LoVo (cell line): ENCODE measurements at places on chromosomes 7 and 10.
A peak's percentile ranks its signal among the peaks of the same experiment; 100 is the strongest.

- no peak for DNase-seq
Observed at GRCh38 chr7:87599336-87599735, 1.3 kb downstream of the ABCB1 start.

- no peak for DNase-seq
Observed at GRCh38 chr10:31070025-31070424, 38.4 kb upstream of the ZNF438 start.

- no peak for DNase-seq
Observed at GRCh38 chr10:44192435-44192834, 192.5 kb downstream of the CXCL12 start.

DNA sequence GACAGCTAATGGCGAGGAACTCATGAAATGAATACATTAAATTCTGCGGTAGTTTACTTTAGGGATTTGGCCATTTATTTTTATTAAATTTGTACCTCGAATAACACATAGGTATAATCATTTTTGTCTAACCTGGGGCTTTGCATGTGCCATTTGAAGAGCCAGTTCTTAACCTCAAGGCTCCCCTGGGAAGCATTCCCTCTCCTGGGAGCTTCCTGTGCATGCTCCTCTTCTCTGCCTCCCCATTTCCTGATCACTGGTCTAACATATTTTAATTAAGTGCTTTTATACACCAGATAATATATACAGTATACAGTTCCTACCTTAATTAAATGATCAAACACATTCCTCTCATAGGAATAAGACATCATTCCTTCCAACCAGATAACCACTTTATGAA lies 183.9 kb upstream of the FZD1 start:
- DNase-seq: no peak

- DNase-seq: peak; percentile 69
Observed at GRCh38 chr7:92448205-92448747, 994 bp downstream of the GATAD1 start.

GRCh38 chr10:93344691-93345090 lies 137.4 kb downstream of the MYOF start:
- no peak for DNase-seq

DNA sequence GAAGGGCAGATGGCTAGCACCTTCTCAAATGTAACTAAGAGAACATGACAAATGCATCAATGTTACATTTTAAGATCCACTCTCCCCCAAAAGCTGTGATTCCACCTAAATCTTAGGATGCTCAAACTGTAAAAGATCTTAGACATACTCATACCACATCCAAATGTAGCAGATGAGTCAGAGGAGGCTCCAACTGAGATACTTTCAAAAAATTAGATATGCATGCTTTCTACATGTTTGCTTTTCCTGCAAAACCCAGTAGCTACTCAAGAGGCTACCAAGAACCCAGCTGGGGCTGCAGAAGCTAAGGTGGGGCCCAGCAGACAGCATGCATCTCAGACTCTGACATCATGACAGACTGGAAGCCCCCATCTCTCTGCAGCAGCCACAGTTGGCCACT lies 31.4 kb upstream of the FRMD4A start:
- no peak for DNase-seq

- no peak for DNase-seq
Observed at GRCh38 chr7:51278797-51279196, 37.8 kb downstream of the COBL start.

- DNase-seq: no peak
Observed at GRCh38 chr10:12941966-12942365, 59.5 kb downstream of the CCDC3 start.

DNA sequence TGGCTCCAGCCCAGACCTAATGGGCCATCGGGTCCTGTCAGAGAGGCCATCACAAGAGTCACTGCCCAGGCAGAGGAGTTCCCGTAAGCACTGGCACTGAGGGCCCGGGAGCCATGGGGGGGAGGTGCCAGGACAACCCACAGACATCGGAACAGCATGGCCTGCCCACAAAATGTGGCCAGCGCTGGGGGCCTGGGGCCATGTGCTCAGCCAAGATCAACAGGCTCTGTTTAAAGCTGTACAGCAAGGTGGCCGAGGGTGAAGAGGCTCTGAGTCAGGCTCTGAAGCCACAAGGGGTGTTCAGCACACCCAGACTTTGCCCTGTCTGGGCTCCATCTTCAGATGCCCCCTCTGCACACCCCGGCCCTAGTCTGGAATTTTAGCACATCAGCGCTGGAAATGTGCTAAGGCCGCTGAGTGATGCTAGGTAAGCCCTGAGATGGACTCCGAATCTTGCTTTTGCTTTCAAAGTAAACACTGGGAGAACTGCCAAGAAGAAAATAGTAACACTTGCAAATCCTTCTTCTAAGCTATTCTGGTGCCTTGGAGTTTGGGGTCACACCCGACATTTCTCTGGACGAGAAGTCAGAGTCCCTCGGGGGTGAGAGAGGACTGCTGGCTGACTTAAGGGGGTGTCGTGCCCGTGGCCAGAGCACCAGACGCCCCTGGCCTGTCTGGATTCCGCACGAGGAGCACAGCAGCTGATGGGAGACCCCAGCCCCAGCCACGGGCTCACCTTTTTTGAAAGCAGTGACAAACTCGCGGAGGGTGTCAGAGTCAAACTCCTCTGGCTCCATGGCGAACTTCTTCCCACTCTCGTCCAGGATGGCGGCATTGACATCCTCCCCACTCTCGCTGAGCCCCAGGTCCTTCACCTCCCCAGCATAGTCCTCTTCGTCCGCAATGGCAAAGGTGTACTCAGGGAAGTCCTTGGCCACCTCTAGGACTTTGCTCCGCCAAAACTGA lies 23.6 kb downstream of the PDIA4 start:
- no peak for DNase-seq

- DNase-seq: no peak
Observed at GRCh38 chr10:16565604-16566003, 43.9 kb upstream of the C1QL3 start.

DNA sequence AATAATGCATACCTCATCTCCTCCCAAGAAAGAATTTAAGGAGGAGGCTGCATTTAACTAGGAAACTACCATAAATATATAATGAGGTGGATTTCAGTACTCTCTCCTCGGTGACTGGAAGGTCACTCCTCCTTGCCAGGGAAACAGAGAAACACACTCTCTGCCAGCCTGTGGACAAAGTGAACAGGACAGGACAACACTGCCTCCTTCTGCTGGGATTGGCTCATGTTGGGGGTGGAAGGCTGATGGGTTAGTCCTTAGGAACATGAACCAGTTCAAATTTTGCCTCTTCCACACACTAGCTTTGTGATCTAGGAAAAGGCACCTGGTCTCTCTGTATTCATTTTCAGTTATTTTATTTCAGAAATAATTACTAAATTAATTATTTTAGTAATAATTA lies 50.6 kb upstream of the STEAP4 start:
- peak; percentile 48 for DNase-seq

DNA sequence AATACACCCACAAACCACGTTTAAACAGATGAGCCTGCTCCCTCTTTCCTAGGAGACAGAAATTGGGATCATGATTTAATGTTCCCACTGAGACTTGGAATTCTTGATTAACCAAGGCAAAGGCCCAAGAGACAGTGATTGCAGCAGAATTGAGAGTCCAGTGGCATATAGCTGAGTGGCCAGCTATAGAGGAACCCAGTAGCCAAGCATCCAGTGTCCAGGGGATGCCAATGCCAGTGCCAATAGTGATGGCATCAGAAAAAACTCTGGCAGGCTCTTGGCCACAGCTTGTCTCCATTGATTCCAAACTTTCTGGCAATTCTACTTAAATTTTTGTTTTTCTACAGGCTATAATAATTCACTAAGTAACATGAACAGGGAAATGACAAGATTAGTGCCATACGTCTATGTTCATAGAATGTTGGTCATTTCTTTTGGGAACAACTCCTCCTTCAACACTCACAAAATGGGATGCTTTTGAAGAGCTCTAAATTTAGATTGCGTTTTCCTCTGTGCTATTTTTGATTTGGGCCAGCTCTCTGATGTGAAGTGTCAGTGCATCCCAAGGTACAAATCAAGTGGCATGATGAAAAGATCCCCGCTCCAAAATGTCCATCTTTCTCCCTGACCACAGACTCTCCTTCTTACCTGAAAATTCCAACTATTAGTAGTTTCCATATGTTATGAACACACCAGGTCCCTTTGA lies 83.1 kb upstream of the A1CF start:
- no peak for DNase-seq

DNA sequence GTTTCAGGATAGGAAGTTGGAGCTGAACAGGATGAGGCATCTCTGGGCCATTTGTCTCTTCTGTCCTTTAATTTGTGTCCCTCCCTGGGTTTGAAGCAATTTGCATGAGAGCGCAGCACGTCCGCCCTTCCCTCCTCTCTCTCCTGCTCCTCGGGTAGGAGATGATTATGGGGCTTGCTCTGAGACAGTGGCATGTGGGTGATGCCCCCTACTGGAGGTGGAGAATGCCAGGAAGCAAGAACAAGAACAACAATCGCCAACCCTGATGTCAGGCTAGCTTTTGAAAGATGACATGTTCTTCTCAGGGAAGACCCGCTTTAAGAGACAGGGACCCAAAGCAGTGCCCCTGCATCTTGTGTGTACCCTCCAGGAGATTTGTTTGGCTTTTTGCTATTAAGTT lies 63.9 kb upstream of the LOXL4 start:
- DNase-seq: no peak

DNA sequence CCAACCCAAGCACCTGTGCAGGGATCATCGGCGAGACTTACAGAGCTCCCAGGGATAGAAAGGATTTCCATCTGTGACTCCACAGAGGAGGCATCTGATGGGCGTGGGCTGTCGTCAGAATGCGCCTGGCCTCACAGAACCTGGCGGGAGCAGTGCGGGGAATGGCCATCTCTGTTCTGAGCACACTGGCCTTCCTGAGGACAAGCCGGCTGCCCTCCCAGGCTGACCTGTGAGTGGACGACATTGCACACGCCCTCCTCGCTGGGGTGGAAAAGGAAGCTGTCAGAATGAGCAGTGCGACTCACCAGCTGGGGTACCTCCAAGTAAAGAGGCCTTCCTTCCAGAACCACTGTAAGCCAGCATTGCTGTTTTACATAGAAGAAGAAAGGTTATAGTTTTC lies 234.6 kb upstream of the PITRM1 start:
- DNase-seq: no peak

- DNase-seq: no peak
Observed at GRCh38 chr7:28083164-28083997, 97.2 kb downstream of the JAZF1 start.

- DNase-seq: no peak
Observed at GRCh38 chr7:77427996-77428603, 12.0 kb upstream of the GSAP start.

- no peak for DNase-seq
Observed at GRCh38 chr7:143040209-143040715, 11.9 kb upstream of the OR6V1 start.

DNA sequence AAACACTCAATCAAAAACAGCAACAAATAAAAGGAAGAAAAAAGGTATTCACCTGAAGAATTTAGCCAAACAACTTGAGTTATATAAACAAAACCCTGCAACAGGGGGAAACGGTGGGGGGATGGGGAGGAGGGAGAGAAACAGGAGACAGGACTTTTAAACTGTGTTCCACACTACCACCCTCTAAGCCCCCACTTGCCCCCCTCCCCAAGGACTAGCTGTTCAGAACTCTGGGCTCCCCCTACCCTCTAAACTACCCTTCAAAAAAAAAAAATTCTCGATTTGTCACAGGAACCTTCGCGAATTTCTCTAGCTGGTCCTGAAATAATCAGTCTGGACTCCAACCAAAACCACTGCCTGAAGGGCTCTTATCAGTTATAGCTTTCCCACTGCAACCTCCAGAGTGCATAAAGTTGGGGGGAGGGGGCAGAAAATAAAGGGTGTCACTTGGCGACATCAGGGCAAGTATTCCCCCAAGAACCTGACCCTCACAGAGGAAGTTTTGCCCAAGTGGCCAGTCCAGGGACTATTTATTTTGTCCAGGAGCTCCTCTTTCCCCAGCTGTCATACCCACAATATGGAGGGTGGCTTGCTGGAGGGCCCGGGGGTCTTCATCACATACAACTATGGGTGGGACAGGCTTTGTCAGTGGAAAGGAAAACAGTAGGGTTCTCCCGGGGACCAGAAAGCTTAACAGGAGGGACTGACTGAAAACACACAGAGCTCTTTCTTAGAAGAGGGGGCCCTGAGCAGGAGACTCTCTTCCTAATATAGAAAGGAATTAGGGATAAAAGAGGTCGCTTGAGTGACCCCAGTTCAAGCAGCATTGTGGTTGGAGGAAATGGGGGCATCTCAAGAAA lies 1.3 kb downstream of the UBE2H start:
- DNase-seq: no peak
